Left ventricle myocardium superior (tissue), 1 donor: ENCODE measurements at places on chromosomes 3 and 15.

DNA sequence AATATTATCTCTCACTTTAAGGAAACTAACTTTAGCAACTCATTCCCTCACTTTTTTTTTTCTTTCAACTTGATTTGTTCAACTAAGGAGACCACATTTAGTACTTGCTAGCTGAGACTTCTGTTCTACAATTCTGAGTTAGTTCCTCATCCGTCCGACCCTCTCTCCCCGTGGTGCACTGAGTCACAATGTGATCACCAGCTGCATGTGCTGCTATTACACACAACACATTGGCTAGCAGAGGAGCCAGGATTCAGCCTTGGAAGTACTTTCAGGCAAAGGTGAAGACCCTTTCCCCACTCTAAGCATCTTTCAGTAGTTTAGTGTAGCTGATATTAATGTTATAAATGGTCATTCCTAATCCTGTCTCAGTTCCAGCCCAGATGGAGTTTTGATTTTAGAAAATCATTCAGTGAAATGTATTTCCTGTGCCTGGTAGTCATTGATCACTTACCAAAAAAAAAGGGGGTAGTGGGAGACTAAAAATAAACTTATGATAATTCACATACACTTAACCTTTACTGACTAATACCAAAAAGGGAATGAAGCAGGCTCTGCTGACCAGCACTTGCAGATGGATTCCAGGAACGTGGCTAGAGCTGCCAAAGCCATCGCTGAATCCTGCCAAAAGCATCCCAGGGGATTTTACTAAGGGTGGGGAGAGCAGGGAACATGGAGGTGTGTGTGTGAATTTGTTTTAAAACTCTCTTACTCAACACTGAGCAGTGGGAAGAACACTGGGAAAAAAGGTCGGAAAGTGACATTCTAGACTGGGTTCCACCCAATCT is 424.8 kb downstream of the LPP start:
- DNase-seq: peak; percentile 68

DNA sequence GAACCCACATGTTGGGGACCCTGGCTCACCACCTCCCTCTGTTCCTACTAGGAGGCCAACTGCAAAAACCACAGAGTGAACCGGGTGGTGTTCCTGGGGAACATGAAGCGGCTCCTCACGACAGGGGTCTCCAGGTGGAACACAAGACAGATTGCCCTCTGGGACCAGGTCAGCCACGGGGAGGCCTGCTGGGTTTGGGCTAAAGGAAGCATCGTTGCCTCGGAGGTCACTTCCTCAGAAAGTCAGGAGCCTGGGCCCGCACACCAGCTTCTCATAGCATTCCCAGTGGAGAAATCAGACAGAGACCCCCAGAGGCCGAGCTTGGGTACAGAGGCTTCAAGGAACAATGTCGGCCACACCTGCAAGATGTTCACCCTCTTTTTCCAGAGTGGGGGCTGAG is 106.8 kb downstream of the ANP32A start:
- no peak for DNase-seq

GRCh38 chr3:59545374-59545773 is 495.5 kb upstream of the CFAP20DC start:
- no peak for DNase-seq

DNA sequence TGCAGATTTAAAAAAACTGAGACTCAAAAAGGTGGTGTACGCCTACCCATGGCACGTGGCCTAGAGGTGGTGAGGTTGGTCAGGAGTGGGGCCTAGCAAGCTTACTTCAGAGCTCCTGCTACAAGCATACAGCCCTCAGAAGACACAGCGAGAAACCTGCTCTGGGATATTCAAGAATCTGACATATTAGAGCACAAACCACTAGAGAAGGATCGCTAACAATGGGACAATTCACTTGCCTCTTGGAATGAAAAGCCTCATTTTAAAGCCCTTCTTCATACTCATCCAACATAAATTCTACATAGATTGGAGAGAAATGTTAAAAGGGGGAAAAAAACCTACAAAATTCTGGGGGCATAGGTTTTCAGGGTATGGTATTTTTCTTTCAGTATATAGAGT is 118.0 kb upstream of the ARHGEF3 start:
- DNase-seq: no peak

- DNase-seq: no peak
Measured at GRCh38 chr15:65037309-65037708, 7.9 kb upstream of the MTFMT start.

DNA sequence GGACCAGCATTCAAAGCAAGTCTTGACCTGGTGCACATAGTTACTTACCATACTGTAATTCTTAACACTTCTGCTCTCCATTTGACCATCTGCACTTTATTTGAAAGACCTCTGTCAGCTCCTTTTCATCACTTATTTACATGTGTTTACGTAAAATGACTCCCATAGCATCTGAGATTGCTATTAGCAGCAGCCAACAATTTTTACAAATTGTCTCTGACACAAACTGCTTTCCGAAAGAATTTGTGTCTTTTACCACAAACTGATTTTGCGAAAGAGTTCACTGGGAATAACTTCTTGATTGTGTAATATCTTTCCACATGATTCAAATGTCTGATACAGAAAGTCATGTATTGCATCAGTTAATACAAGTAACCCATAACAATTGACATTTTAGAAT is 144.1 kb upstream of the PEX5L start:
- DNase-seq: no peak
